Stimulated activated CD4-positive, alpha-beta T cell treated with anti-CD3 and anti-CD28 coated beads, Interleukin-15, amount 100 ng/mL, for 24 hours (primary cell): ENCODE measurements at places on chromosomes 3 and 15.

DNA sequence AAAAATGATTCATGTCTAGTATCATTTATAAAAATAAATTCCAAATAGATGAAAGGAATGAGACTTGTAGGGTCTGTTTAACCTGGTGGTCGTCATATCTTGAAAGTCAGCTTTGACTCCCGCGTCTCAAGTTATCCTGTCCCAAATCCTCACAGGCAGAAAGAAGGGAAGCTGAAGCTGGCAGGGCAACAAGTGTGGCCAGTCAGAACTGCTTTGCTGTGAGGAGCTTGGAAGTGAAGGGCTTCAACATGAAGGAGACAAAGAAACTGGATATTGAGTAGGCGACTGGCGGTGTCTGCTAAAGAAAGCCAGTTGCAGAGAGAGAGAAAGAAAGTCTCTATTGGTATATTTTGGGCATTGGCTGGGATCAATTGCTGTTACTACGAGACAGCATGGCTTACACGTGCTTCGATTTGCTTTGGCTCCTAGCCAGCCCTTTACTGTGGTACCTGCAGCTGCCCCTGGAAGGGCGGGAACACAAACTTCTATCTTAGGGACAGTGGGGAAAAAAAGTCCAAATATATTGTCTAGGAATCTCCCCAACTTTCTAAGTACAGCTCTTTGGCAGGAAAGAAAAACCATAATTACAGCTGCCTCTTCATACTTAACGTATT, 107.2 kb downstream of the CHST2 start:
- DNase-seq, result no peak

- DNase-seq, result no peak
These were observed 252.9 kb upstream of the ST8SIA2 start for GRCh38 chr15:92140796-92141195.

DNA sequence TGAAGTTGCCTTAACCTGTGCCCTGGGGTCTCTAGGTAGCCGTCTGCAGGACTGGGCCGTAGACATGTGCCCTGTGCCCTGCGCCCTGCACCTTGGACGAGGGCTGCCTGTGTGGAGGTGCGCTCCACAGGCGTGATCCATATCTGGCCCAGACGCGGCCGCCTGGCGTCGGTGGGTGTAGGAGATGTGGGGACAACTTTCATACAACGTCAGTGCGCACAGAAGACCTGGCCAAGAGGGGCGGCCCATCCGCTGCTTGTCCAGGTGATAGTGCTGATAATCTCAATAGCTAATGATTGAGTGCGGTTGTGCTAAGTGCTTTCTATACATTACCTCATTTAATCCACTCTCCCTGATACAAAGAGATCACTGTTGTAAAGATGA, 665 bp upstream of the RASGRP1 start:
- no peak for DNase-seq

DNA sequence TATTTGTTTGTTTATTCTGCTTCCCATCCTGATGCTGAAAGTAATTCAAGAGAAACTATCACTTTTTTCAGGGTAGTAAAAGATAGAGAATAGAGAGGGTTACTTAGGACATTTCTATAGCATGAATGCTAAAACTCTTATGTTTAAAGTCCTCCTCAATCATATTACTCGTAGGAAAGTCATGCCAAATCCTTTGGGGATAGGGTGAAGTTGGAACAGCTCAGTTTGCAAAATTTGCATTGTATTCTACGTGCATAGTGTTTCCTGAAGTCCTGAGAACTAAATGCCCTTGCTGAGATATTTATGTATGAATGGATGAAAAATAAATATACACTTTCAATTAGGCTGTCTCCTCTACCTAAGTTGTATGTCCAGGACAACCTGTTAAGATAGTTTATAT, 14.6 kb downstream of the PLSCR5 start:
- DNase-seq, result no peak

DNA sequence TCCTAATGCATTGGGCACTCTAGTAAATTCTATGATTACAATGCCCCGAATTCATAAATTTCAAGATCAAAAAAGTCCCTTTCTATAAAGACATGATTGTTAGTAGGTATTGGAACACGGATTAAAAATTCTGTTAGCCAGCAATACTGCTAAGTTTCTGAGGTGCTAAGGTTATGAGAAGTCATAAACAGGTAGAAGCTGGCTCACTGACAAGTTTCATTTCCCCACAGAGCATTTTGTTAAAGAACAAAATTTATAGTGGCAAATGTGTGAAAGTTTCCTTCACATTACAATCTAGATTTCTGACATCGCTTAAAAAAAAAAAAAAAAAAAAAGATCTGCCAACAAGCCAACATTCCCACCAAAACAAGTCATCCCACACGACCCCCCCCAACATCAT, 12.4 kb upstream of the MAN2C1 start:
- DNase-seq, result no peak

GRCh38 chr3:100029689-100030088, 84.6 kb downstream of the FILIP1L start:
- no peak for DNase-seq

DNA sequence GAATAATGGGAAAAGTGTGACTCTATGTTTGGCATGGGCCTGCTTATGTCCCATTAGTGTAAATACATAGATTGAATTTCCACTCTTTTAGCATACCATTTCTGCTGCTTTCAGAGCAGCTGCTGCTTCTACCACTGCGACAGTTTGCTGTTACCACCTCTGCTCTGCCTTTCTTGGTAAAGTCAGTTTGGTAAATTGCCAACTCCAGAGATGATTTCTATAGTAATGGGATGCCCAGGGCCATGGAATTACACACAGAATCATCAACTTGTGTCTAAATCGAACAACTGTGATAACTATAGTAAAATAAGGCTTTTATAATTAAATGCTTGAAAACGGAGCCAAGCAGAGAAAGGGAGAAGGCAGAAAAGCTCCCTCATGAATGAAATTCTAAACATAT, 168.4 kb upstream of the VEPH1 start:
- DNase-seq, result no peak

GRCh38 chr3:169400874-169401273, 262.6 kb downstream of the MECOM start:
- DNase-seq, result no peak

DNA sequence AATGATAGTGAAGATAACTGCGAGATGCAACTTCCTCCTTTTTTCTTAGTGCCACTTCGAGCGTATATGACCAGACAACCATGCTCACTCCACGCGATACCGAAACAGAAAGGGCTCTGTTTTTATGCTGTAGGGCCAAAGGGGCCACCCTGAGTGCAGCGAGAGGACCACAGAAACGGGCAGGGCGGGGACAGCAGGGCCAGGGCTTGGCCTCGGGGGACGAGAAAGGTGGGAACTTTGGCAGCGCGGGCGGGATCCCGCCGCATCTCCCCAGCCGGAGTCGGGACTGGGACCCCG, 483 bp downstream of the VPS13C start:
- peak; percentile 74 for DNase-seq

DNA sequence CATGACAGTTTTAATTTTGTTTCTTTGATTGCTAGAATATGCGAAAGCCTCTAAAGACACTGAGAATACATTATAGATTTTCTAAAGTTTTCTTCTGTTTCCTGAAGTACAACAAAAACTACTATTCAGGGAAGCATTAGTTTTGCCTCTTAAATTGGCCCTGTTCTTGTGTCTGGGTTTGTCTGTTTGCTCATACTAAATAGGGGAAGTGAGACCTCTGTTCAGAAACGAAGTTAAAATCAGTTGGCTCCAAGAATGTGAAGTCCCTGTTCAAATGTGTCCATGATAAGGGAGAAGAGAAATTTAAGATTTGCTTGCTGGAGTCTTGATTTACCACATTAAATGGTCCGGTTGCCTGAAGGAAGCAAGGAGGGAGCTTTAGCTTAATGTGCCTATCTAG, 327.3 kb upstream of the GBE1 start:
- DNase-seq, result no peak

DNA sequence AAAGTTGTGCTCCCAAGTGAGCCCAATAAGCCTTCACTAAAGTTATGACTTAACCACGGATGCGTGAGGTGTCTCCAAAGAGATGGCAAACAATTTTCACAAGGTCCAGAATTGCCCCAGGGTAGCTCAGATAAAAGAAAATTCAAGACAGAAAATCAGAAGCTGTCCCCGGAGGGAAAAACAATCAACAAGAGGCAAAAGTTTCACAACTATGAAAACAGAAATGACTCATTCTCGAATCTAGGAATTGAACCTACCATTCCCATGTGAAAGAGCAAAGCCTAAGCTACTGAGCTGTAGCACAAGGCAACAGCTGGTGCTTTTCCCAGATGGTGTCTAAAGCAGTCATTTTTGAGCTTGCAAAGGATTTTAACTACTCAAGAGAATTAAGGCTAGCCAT, 33.5 kb upstream of the MKRN3 start:
- DNase-seq, result no peak

DNA sequence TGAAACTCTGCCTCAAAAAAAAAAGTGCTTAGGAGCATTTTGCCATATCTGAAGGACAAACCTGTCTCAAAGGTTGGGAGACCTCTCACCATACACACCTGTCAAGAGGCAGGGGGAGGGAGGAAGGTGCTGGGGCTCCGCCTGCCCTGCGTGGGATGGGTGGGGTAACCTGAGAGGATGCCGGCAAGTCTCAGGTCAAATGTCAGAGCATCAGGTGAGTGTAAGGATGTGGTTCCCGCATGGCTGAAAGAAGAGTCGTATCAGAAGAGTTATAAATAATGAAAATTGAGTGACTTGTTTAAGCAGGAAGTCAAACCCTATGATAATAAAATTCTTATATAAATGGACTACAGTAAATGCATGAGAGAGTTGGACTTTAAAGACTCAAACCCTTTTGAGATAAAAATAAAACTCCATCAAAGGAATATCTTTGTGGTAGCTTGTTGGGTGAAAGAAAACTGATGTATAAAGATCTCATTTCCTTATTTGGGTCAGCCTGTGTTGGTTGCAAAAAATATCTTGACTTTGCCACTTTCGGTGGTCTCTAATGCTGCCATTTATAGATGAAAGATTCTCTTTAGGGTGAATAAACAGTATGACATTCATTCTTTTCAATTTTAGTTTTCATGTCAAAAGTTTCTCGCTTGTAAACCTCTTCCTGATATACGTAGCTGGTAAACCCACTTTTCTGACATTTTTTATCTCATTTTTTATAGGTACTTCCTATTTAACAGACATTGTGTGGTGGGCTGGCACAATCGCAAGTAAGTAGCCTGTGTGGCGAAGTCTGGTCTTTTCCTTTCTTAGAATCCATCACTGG, 23.8 kb downstream of the NIPA1 start:
- DNase-seq, result no peak

- no peak for DNase-seq
These were observed 62.4 kb upstream of the PYDC2 start for GRCh38 chr3:191398607-191399006.

DNA sequence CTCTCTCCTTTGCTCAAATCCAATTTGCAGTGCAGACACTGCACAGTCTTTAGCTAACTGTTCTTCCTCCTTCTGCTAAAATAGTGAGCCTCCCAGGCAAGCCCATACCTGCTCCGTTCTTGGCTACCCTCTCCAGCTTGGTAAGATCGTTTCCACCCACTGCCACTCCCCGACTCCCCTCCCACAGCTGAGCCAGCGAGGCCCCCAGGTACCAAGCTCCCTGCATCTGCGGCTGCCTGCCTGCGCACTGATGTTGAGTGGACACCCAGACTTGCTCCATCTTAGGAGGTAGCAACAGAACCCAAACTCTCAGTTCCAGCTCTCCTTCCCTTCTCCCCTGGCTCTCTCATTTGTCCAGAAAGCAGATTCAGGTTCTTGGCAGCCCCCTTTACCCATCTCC, 7.9 kb upstream of the TNK2 start:
- no peak for DNase-seq

DNA sequence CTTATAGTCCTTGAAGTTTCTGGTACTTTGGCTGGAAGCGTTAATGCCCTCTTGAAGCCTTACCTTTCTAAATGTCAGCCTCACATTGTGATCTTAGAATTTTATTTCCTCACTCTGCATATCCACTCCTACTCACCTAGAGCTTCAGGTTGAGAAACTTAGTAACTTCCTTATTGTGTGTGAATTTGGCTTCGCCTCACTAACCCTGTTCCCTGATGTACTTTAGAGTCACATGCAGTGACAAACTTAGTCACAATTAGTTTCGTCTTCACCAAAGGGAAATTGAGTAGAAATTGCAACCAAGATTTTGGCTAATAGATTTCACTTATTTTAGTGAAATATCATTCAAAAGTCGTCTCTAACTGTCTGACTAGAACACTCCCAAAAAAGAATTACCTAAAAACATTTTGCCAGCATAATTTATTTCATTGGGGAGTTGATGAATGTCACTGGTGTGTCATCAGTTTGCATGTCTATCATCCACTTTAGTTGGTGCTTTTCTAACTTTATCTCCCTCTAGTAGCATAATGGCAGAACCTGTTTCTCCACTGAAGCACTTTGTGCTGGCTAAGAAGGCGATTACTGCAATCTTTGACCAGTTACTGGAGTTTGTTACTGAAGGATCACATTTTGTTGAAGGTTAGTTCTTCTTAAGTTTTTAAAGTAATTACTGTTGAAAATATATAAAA, 960 bp downstream of the MFN1 start:
- DNase-seq, result no peak

DNA sequence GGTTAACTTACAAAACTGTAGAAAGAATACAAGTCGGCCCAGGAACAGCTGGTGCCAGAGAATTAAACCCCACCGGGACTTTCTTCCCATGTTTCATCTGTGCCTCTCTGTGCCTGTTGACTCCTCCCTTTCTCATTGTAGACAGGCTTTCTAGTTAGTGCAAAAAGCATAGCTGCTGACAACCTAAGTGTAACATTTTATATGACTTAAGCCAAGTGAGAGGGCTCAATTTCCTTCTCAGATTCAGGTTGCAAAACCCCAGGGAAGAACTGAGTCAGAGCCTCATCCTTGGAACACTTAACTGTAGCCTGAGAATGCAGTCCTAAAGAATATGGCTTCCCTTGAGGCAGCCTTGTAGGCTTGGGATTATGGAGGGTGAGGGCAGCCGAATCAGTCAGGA, 302.5 kb upstream of the AZI2 start:
- DNase-seq, result no peak

- DNase-seq, result no peak
These were observed 356.2 kb downstream of the SV2B start for GRCh38 chr15:91456251-91456718.

GRCh38 chr3:66099541-66100065, 60.9 kb upstream of the MAGI1 start:
- no peak for DNase-seq

GRCh38 chr15:95292785-95293450, 1037.6 kb upstream of the NR2F2 start:
- DNase-seq, result no peak

DNA sequence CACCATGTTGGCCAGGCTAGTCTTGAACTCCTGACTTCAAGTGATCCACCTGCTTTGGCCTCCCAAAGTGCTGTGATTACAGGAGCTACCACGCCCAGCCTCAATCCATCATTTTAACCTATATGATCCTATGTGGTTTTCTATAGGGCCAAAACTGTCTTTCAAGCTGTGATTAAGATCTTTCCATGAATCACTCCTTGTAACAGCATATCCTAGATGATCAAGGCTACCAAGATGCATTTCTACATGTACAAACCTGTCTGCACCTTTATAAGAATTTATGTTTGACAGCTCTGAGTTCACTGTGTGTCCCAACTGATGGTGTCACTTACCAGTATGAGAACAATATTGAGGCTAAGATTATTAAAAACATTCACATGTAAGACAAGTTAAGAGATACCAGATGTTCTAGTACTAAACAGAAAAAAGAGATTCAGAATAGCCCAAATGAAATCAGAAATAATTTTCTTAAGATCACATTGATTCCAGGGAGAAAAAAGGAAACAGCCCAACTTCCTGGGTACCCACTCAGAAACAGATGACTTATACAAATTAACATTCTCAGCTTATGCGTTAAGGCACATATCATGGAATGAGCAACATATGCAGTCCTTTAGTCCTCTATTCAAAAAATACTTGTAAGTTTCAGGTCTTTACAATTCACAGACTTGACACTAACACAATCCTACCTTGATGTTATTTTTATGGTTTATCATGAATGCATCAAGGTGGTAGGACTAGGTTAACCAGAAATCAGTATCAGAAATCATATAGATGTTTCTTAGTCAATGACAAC, 24.8 kb upstream of the PPIB start:
- no peak for DNase-seq
